CD4-positive, alpha-beta memory T cell (primary cell): ENCODE measurements at places on chromosomes 2 and 18.

GRCh38 chr2:213914510-213914909 lies 496.3 kb upstream of the VWC2L start:
- no peak for DNase-seq

- no peak for DNase-seq
These were observed 40.3 kb upstream of the RALBP1 start for GRCh38 chr18:9435041-9435440.

DNA sequence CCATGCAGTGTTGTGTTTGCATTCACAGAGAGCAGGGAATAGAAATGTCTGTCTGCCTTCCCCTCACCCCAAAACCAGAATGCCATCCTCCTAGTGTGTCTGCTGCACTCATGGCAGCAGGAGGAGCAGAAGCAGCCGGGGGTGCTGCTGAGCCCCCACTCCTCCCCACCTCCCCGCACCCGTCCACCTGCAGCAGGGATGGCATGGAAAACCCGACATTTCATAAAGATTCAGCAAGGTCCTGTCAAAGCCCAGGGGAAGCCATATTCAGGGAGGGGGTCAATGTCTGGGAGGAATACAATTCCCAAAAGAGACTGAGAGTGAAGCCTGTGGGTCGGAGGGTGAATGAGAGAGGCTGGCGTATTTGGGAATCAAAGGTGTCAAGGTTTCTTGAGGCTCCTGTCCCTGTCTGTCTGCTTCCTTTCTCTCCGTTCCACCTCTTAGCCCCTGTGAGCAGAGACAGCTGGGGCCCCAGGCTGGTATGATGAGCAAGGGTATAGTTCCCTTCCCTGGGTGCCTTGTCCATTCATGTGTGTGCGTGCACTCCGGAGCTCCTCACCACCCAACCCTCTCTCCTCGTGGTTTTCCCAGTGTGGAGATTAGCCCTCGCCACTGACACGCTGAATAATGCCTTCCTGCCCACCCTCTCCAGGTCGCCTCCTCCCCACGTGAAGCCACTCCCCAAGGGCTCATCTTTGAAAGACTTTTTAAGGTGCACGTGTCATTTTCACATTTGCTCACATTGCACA lies 133.5 kb upstream of the ZNF236 start:
- DNase-seq = no peak

DNA sequence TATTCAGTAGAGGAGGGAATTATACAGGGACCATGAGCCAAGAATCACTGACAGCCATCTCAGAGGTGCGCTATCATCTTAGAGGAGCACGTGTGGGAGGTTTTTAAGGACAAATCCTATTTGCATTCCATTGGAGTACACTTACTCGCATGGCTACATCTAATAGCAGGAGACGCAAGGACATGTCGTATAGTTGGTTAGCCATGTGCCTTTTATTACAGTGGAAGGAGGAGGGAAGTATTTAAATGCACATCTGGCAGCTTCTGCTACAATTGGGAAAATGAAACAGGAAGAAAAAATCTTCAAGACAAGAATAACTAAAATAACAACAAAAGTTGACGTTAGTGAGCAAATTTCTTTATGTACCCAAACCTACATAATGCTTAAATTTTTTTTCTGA lies 86.5 kb upstream of the UGP2 start:
- no peak for DNase-seq

- no peak for DNase-seq
These were observed 17.0 kb downstream of the RNU4ATAC start for GRCh38 chr2:121547646-121548045.

DNA sequence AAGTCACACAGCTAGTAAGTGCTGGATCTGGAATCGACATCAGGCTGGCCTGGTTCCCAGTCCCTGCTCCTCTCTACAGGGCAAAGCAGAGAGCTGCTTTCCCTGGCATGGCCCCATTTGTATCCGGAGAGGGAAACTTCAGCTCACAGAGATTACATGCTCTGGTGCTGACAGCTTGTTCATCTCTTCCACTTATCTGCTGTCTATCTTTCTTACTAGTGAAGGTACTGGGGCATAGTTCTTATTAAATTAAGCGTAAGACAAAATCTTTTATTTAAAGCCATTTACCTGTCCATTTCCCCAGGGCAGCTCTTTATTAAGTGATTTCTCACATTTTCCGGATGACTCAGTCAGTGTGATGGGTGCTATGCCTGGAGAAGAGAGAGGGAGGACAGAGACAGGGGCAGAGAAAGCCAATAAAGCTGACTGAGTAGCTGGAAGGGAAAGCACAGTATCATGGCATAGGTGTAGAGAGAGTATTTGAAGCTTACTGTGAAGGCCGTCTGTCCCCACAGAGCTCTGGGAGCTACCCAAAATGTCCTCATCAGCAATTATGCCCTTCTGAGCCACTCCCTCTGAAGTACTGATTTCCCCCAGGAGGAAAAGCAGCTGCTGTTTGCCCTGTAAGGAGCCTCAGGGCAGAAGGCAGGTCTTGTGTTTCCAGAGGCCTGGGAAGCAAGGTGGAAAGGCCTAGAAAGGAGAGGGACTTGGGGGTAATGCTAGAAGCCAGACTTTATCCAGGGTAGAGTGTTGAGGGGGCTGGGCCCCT lies 44.1 kb upstream of the EPAS1 start:
- no peak for DNase-seq
